ENCODE measurements at places on chromosomes 4 and X. TPM values are rescaled to one million over a fixed set of nuclear protein-coding genes. Genes with fewer than 3 reads are reported as not detected.

Gene ADH5
- total RNA-seq, result 213 TPM

GRCh38 chr4:1406981-1407656, 877 bp upstream of the NKX1-1 start:
- DNase-seq, result no peak

- DNase-seq, result no peak
Observed at GRCh38 chr4:5040856-5041620, 10.2 kb upstream of the STK32B start.

DNA sequence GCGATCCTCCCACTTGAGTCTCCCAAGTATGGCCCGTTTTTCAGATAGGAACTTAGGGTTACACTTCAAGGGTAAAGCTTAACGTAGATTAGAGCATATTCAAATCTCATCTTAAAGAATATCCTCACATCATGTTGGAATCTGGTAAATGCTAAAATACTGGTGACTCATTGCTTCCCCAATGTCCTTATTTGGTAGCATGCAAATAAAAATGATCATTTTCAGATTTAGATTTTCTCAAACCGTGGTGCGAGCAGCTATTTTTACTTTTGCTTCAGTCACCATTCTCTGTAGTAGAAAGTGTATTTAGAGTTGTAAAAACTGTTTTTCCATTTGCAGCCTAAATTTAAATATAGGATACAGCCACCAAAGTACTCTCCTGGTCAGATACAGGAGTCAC, 101.5 kb upstream of the MAML3 start:
- DNase-seq, result no peak

GRCh38 chr4:98930311-98930865, 1.5 kb upstream of the EIF4E start:
- DNase-seq, result no peak

- no peak for DNase-seq
Observed at GRCh38 chrX:51837451-51837850, 56.0 kb upstream of the MAGED1 start.

DNA sequence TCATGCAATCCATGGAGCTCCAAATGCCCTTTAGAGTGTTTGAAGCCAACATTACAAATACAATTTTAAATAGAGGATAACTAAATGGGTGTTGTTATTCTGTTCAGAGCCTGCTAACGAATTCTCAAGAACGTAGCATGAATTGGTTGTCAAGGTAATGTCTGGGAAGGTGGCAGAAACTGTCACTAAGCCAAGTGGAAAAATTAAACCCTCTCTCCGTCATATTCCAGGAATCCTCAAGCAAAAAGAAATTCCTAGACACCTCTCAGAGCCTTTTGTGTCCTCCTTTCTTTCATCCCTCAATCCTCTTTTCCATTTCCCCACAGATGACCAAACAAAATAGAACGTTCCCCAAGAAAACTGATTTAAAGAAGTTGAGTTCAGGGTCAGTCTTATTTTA, 204.0 kb downstream of the MID1 start:
- DNase-seq, result no peak
